ENCODE measurements at places on chromosomes 6 and 20.

- DNase-seq = no peak
Observed at GRCh38 chr6:85078058-85078457, 313.7 kb upstream of the TBX18 start.

DNA sequence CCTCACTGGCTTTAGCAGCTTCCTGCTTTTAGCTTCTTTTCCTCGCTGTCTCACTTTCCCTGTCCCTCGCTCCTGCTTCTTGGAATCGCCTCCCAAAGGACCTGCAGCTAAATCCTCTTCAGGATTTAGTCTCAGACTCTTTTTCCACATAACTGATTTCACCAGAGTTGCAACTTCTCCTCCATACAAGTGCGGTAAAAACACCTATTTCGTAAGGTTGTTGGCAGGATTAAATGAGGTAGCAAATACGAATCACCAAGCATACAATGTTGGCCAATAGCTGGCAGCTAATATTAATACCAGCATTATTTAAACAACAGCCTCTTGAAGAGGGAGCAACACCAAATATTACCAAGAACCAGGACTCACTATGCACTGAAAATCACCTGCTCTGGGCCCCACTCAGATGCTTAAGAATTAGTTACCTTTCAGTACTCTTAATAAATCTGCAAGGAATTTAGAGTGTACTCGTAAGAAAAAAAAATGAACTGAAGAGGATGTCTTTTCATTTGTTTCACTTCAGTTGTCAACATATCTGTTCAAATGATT is 123.0 kb downstream of the DTNBP1 start:
- DNase-seq = no peak

GRCh38 chr20:36035745-36036144 is 67.4 kb downstream of the CNBD2 start:
- DNase-seq = no peak

DNA sequence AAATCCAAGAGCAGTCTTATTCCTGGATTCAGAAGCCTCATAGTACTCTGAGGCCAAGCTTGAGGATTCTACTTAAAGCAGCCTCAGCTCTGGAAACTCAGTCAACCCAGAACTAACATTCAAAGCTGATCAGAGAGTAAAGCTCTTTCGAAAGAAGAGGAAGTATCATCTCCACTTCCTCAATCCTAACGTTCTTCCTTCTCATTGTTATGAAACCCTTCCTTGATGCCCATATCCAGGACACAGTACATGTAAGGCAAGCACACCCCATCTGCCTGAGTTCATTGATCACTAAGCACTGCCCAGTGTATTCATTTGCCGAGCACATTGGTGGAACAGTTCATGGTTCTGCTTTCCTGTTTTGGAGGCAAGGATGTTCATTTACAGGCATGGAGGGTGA is at the start of gene IPCEF1:
Gene IPCEF1 (minus strand): TSS at position 114 of the 400 bp plus-strand sequence. CDS start 90,856 bp downstream, outside the sequence.
- DNase-seq = no peak

DNA sequence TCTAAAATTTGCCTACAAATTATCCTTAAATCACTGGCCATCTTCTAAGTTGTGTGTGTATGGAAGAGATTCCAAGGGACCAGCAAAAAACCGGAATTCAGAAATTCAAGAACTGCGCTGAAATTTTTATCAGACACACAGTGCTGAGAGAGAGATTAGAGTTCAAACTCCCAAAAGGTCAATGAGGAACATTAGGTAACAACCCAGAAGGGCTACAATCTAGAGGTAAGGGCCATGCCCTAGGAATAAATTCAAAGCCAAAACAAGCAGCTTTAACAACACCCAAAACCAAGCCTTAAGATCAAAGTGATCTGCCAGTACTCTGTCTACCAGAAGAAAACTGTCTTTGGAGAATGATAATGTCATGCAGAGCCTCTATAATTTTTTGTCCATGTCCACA is 17.8 kb downstream of the SRSF12 start:
- DNase-seq = no peak

- DNase-seq = no peak
Observed at GRCh38 chr20:21102603-21103311, 3.4 kb downstream of the LINC00237 start.

- no peak for DNase-seq
Observed at GRCh38 chr6:167805349-167806060, 21.2 kb upstream of the AFDN start.

DNA sequence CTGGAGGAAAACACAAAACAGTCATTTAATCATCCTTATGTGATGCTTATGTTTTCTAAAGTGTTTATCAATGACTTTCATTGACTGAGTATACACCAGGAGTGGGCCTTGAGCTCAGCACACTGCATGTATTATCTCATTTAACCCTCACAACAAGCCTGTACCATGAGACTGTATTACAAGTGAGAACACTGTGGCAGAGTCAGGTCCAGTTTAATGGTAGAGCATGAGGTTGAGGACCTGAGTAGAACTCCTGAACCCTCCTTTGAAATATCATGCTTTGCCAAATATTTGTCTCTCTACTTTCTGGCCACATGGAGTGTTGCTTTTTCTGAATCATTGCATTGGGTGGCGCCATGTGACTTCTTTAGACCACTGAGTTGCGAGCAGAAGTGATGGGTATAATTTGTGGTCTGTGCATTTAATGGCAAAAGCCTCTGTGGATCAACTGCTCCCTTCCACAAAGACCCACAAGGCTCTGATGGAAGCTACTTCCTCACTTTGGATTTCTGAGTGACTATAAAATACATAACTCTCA is 65.0 kb upstream of the SIRPG start:
- no peak for DNase-seq

DNA sequence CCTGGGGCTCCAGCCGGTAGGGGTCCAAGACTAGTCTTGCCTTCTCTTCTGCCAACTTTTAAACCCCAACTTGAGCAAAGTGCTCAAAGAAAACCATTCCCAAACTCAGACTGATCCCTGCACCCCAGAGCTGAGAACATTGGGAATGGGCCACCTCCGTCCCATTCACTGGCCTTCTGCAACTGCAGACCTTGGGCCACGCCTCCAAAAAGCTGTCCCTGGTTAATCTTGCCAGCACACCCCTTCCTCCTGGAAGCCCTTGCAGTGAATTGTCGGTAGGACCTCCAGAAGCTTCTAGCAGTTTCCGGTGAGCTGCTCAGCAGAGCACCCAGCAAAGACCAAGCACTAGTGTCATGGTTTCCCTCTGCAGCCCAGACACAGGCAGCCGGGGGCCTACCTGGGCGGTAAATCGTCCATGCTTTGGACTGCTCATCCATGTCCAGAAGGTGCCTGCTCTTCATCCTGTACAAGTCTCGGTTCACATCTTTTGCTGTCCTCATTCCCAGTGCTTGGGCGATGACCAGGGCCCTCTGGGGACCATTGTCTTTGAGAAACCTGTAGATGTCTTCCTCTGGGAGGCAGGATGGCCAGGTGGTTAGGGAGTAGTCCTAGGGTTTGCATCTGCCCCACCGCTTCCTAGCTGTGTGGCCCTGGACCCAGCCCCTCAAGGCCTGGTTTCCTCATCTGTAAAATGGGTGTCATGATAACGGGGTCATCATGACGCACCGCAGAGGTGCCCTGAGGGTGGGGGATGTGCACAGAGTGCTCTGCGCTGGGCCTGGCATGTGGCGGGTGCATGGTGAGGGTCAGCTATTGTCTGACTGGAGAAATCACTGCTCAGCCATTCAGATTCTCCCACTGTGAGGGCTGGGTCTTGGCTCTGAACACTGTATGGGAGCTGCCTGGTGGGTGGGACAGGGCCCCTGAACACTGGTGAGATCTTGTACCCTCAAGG is 5.5 kb downstream of the ZBP1 start:
- DNase-seq = no peak

DNA sequence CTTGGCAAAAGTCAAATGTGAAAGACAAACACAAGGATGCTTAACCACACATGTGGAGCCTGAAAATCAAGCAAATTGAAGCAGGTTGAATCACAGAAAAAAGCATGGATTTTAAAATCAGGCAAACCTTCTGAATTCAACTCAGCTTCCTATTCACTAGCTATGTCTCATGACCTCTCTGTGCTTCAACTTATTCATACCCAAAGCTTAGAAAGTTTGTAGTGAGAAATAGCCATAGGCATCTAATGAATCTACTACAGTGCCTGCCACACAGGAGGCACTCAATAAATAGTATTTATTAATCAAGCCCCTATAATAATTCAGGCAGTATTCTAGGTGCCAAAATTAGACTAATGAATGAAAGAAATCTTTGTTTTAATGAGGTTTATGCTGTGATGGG is 112.2 kb upstream of the TNFAIP3 start:
- no peak for DNase-seq

DNA sequence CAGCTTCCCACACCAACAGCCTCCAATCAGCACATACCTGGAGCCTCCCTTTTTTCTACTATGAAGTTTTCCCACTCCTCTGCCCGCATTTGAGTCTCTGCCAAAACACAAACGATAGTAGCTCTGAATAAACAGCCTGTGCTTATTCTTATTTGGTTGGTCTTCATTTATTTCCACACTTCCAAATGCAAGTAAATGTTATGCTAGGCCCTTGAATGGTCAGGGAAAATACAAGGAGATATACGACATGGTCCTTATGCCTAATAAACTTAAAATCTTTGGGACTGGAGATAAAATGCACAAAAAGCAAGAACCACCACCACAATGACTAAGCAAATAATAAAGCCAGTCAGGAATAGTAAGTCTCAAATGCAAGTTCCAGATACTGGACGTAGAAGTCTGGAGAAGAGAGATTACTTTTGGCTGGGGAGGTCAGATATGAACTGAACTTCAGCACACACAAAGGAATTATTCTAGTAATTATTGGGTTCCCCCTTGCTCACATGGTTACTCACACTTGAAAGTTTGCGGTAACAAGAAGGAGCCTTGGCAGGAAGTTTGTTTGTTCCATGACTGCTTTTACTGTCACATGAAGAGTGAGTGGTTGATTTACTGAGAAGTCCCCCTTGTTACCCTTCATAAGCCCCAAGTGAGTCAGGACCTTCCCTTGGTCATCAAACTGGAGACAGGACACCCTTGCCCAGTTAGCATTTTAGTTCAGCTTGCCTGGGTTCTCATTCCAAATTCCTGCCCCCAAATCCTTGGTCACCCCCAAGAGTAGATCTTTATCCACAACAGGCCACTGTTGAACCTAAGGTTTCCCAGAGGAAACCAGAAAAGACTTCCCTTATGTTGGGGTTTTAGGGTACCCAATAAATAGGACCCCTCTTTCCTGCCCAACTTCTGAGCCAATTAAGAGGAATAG is 511.2 kb upstream of the JARID2 start:
- no peak for DNase-seq

GRCh38 chr6:72890671-72891070 is 268.8 kb downstream of the KCNQ5 start:
- DNase-seq = no peak

DNA sequence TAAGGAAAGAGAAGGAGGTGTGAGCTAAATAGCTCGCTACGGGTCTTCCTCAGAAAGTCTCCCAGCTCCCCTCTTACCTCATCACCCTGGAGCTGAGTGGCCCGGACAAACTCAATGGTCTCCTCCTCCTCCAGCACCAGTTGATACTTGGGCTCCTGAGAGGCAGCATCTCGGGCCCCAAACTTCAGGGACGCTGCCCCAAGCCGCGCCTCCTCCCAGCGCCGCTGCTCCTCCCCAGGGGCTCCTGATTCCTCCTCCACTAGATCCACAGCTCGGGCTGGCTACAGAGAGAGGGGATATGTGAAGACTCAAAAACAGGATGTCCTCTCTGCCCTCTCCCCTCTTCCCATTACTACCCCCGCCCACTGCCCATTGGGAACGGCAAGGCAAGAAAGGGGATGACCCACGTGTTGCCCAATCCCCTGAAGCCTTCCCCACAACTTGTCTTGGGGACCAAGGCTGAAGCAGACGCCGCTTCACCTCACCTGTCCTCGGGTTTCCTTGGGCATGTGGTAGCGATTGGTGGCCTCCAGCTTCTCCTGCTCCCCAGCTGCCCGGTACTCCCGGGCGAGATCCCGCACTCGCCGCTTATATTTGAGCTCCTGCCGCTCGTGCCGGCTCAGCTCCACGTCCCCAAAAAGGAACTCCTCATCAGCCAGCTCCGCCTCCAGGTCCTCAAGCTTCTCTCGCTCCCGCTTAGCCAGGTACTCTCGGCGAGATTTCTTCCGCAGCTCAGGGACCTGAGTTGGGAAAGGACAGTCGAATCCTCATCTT is 7.6 kb downstream of the DHX16 start:
- DNase-seq = no peak

GRCh38 chr6:143607974-143608373 is 69.8 kb upstream of the PHACTR2 start:
- DNase-seq = no peak

GRCh38 chr6:36827261-36828079 is 11.8 kb downstream of the CPNE5 start:
- no peak for DNase-seq

DNA sequence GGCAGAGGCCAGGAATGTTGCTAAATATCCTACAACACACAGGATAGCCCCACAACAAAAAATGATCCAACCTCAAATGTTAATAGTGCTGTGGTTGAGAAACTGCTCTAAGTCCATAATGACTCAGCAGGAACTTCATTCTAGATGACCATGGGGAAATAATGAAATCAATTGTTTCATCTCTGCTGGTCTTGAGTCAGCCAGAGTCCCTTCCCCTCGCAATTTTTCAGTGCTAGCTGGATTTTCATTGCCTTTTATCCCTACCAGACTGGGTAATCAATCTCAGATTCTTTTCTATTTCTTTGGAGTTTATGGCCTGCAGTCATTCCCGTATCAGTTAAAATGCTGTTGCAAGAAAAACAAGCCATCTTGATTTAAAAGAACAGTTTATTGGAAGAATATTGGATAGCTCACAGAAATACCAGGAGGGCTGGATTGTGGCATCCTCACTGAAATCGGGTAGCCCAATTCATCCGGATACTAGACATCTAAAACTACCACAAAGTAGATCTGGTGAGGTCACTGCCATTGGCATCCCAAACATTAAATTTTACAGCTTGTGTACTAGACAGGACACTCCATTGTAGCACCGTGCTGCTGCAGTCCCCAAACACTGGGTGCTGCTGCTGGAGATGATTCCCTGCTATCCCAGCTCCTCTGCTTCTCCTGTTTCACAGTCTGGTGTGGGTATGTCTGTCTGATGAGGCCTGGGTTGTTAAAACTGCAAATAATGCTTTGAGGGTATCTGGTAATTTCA is 30.3 kb upstream of the POPDC3 start:
- DNase-seq = no peak

- no peak for DNase-seq
Observed at GRCh38 chr6:94751641-94752329, 825.5 kb upstream of the MANEA start.
